ENCODE measurements at places on chromosomes 12 and 14.
A peak's percentile ranks its signal among the peaks of the same experiment; 100 is the strongest.

GRCh38 chr12:87155621-87156020 is 873.6 kb downstream of the C12orf50 start:
- no peaks in the 10 kb centered on the region for H3K27me3 ChIP-seq
- no peaks in the 10 kb centered on the region for H3K4me1 ChIP-seq
- H3K4me3 ChIP-seq, result no peak overlapping the region
- no peaks in the 10 kb centered on the region for H3K36me3 ChIP-seq
- peak; percentile 46 for DNase-seq

GRCh38 chr12:110335481-110336045 is 54.5 kb downstream of the ATP2A2 start:
- H3K36me3 ChIP-seq, result peaks cover 71% of the 10 kb centered on the region
- H3K27ac ChIP-seq, result no peak overlapping the region
- peaks cover 2% of the 10 kb centered on the region for H3K4me1 ChIP-seq
- H3K27me3 ChIP-seq, result no peaks in the 10 kb centered on the region
- H3K4me3 ChIP-seq, result no peak overlapping the region

GRCh38 chr12:113735131-113735530 is 231.0 kb downstream of the RBM19 start:
- no peak for DNase-seq
- no peak overlapping the region for H3K27ac ChIP-seq
- H3K27me3 ChIP-seq, result peaks cover 2% of the 10 kb centered on the region
- no peaks in the 10 kb centered on the region for H3K4me1 ChIP-seq
- H3K36me3 ChIP-seq, result no peaks in the 10 kb centered on the region

GRCh38 chr14:87896393-87897380 is 96.3 kb downstream of the GALC start:
- no peaks in the 10 kb centered on the region for H3K36me3 ChIP-seq
- H3K27ac ChIP-seq, result no peak overlapping the region
- no peaks in the 10 kb centered on the region for H3K4me1 ChIP-seq
- DNase-seq, result peak; percentile 56
- no peaks in the 10 kb centered on the region for H3K27me3 ChIP-seq
- H3K4me3 ChIP-seq, result no peak overlapping the region

DNA sequence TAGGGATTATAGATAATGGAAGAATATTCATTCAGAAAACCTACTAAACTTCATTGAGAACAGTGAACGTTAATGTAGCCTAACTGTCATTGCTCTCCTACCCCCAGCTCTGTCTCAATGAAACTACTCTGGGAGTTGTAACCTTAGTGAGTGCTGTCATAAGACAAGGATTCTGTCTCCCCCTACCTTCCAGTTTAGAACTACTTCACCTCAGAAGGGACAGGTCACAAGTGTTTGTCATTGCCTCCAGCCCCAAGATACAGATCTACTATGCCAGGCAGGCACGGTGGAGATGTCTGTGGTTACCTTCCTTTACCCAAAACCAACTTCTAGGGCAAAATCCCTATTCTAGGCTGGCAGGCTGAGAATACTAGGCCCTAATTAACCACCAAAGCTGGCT is 833.1 kb upstream of the SEL1L start:
- no peak overlapping the region for H3K27ac ChIP-seq
- H3K4me3 ChIP-seq, result no peak overlapping the region
- H3K4me1 ChIP-seq, result no peaks in the 10 kb centered on the region
- no peak for DNase-seq

- H3K4me1 ChIP-seq, result 0 out of 2 replicates have a peak, but pooled peaks cover 2% of the 10 kb centered on the region
- no peak overlapping the region for H3K4me3 ChIP-seq
- peaks cover 33% of the 10 kb centered on the region for H3K27me3 ChIP-seq
- no peaks in the 10 kb centered on the region for H3K36me3 ChIP-seq
Observed at GRCh38 chr12:69334158-69334557, 14.0 kb upstream of the LYZ start.

DNA sequence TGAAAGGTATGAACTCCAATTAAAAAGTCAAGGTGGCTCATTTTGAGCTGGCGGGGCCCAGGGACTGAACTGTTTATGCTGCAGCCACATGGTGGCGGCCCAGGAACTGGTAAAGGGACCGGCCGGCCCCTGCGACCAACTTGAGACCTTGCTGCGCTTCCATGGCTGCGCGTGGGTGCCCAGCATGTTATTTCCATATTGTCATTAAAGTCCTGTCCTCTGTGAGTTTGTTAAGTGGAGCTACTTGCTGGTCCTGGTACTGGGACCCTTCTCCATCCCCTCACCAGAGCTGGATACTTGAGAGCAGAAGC is 62.3 kb downstream of the BEGAIN start:
- H3K36me3 ChIP-seq, result peaks cover 22% of the 10 kb centered on the region
- H3K27ac ChIP-seq, result no peak overlapping the region
- H3K27me3 ChIP-seq, result no peaks in the 10 kb centered on the region

DNA sequence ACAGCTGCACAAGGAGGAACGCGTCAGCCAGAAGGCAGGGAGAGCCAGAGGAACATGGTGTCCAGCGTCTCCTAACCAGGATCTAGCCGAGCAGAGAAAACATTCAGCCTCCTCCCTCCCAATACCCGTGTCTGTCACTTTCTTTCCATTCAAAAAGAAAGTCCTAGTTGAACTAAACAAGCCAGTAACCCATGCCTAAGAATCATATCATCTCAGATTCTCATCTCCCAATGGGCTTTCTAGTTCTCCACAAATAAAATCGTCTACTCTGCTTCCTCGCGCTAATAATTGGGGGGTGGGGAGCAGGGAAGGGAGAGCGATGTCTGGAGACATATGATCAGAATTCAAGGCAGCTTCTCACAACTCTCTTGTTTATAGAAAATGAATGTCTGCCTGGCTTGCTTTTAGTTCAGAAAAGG is 7.4 kb downstream of the NKX2-1 start:
- H3K27me3 ChIP-seq, result peaks cover 87% of the 10 kb centered on the region
- H3K4me3 ChIP-seq, result no peak overlapping the region
- H3K4me1 ChIP-seq, result no peaks in the 10 kb centered on the region
- DNase-seq, result no peak
- no peaks in the 10 kb centered on the region for H3K36me3 ChIP-seq

DNA sequence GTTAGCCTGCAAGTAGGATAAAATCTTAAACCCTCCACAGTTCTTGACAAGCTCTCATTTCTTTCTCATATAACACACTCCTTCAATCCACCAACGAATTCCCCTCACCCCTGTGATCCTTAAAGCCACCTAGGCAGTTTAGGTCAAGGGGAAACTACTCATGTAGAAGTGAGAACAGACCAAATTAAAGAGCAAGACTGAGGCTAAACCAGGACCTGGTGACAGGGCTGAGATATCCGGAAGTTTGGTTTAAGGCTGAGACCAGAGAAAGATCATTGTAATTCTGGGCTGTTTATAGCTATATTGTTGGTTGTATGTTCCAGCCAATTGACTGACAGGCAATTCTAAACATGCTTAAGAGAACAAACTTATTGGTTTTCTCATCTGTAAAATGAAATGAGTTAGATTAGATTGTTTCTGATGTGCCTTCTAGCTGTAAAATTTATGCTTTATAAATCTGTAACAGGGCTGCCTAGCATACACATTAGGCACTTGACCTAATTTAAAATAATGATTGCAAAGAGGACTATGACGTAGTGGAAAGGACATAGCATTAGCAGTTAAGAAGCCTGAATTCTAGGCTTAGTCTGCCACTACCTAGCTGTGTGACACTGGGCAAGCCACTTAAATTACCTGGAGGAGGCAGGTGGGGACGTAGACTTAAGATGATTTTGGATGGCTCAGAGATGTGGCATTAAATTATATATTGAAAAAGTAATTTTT is 53.9 kb upstream of the PTGR2 start:
- no peaks in the 10 kb centered on the region for H3K27me3 ChIP-seq
- H3K4me3 ChIP-seq, result no peak overlapping the region
- no peak overlapping the region for H3K27ac ChIP-seq
- no peak for DNase-seq
- no peaks in the 10 kb centered on the region for H3K36me3 ChIP-seq

All from IMR-90 (cell line).